ENCODE measurements at places on chromosomes 1 and 21.

- DNase-seq = no peak
Measured at GRCh38 chr1:29234471-29234870, 1.9 kb upstream of the PTPRU start.

DNA sequence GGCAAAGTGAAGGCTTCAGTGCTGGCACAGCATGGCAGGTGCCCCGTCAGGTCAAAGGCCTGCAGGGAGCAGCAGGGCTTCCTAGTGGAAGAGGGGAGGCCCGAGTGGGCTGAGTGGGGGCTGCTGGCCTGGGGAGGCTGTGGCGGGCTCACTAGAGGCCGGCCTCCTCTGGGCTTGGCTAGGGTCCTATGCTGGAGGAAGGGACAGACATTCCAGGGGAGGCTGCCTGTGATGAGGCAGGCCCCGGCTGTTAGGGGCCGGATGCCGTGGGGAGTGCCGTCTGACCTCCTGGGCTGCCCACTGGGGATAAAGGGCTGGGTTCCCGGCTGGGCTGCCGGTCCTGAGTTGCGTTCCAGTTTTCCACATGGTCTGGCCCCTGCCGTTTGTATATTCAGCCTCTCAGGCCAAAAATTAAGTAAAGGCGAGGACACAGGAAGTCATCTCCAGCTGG is 21.1 kb downstream of the PRXL2B start:
- no peak for DNase-seq

- DNase-seq = peak; percentile 24
Measured at GRCh38 chr1:181090641-181091126, 2.2 kb downstream of the IER5 start.

DNA sequence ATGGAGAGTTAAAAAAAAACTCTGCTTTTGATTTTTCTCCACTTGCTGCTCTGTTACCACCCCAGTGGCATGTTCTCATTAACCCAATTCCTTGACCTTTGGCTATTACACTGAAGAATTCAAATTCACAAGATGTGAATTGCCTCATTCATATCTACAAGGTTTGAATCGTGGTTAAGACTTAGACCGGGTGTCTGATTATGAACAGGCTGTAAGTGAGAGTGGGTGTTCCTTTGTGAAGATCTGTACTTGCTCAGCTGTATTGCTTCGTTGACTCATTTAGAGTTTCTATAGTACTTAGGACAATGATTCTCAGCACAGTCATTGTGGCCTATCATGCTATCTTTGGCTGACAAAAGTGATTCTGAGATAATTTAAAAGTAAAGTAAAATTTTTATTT is 36.4 kb downstream of the DNM3 start:
- DNase-seq = no peak

DNA sequence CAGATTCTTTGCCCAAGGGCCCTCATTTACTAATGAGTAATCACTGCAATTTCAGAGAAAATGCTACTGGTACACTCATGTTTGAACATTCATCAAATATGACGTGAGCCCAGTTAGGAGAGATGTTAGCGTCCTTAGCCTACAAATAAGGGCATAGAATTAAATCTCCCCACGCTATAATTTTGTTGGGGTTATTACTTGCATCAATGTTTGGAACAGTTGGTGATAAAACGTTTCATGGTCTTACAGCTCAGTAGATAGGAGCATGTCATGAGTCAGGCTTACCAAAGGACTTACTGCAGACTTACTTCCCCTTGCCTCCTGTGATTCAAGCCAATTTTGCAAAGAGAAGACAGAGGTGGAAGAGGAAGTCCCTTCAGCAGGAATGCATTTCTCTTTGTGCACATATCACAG is 304.0 kb downstream of the KIF26B start:
- DNase-seq = peak; percentile 89
